ENCODE measurements at places on chromosomes 7 and 10.

GRCh38 chr10:72088889-72089575, 681 bp upstream of the SPOCK2 start:
- no peak for DNase-seq

DNA sequence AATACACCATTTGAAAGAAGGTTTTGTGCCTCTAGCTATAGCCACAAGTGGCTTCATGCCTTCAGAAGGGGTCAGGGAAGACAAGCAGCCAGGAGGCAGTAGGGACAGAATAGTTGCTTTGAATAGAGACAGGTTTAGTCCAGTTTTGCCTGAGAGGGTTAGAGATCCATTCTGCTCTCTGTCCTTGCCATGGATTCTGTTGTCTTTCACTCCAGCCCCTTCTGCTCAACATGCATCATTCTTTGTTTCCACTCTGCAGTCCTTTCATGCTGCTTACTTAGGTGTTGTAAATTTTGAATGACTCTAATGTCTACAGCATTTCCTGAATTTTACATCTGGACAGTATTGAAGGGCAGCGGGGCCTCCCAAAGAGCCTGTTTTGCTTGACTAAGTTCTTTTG, 60.3 kb downstream of the CNTNAP2 start:
- DNase-seq, result no peak

DNA sequence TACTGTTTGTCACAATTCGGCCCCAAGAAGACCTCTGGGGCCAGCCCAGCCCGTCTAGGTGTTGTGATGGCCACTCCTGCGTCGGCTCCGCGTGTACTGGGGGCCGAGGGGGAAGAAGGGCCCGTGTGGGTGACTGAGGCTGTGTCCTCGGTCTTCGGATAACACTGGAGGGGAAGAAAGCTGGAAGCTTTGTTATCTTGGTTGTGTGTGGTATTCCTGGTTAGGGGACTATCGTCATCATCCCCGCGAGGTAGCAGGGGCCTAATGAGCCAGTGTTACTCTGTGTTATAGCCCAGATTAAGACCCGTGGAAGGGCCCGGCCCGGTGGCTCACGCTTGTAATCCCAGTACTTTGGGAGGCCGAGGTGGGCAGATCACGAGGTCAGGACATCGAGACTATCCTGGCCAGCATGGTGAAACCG, 854 bp downstream of the MTG1 start:
- DNase-seq, result no peak

GRCh38 chr10:90740265-90740664, 117.6 kb downstream of the HTR7 start:
- no peak for DNase-seq

- peak; percentile 0 for DNase-seq
Measured at GRCh38 chr7:34242391-34242790, 337.1 kb downstream of the BMPER start.

GRCh38 chr10:33793793-33794192, 459.3 kb upstream of the NRP1 start:
- DNase-seq, result no peak

- no peak for DNase-seq
Measured at GRCh38 chr10:116831790-116832189, 17.5 kb upstream of the ENO4 start.

GRCh38 chr7:36003343-36003742, 149.7 kb upstream of the EEPD1 start:
- no peak for DNase-seq

GRCh38 chr7:101362334-101363195, at the start of gene COL26A1:
COL26A1 (plus strand) TSS chr7:101362875; CDS start chr7:101363033, 158 bp downstream.
- DNase-seq, result no peak

DNA sequence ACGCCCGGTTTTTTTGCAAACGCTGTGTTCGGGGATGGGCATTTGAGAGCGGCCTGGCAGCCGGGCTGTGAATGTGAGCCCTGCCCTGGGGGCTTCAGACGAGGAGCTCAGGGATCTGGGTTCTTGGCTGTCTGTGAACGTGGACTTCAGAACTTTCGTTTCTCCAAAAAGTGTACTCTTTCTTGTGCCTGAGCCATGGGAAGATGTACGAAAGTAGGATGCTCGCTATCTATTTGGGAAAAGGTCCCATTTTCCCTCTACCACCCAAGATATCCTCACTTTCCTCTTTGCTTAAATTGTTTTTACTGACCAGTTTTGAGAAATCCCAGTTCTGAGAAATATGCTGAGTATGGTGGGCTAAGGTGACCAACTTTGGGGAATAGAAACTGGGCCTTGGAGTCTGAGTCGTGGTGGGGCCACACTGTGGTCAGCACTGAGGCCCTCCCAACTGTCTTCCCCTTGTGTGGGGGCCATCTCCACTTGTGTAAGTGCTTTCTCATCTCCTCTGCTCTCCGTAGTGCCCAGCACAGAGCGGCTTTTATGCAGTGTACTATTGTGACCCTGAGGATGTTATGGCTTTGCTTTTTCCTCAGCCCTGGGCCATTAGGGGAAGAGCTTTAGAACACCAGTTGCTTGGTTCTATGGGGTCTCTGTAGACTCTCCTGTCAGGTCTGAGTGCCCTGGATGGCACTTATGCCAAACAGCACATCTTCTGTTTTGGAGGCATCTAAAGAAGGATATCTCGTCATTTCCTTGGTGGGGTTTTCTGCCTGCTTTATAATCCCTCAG, 918 bp downstream of the DBNL start:
- DNase-seq, result no peak

- no peak for DNase-seq
Measured at GRCh38 chr7:132614428-132615318, 38.4 kb upstream of the PLXNA4 start.

GRCh38 chr10:103445767-103446567, 6.2 kb downstream of the CALHM2 start:
- DNase-seq, result peak; percentile 70

DNA sequence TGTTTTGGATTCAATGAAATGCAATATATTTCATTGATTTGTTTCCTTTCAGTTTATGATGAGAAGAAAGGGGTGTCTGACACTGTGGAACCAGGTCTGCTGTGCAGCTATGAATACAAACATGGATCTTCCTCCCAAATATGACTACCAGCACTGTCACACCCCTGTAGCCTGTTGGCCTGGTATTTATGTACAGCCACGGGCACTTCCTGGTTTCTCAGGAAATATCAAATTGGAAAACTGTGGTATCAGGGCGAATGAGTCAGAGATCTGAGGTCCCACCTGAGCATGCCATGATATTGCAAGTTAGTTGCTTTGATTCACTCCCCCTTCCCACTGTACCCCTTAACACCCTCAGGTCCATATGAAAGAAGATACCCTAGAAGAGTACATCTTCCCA, 87.8 kb downstream of the DNMBP start:
- no peak for DNase-seq

DNA sequence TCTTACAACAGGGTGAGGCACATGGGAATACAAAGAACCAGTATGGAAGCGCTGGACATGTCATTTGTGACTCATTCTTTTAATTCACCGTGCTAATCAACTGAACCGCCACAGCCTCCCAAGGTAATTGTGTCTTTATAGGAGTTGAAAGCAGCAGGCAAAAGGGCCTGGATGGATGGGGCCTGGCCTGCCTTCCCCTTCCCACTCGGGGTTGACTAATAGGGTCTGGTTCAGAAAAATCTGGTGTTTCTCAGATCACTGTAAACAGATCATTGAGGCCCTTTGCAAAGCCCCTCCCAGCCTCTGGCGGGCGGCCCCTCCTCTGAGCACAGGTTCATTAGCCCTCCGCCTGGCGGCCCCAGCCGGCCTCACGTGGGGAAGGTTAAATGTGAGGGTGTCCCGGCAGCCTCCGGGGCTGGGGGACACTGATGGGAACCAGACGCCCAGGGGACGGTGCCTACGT, 100.8 kb downstream of the EBF3 start:
- no peak for DNase-seq

GRCh38 chr7:961546-962400, 7.3 kb upstream of the ADAP1 start:
- no peak for DNase-seq

DNA sequence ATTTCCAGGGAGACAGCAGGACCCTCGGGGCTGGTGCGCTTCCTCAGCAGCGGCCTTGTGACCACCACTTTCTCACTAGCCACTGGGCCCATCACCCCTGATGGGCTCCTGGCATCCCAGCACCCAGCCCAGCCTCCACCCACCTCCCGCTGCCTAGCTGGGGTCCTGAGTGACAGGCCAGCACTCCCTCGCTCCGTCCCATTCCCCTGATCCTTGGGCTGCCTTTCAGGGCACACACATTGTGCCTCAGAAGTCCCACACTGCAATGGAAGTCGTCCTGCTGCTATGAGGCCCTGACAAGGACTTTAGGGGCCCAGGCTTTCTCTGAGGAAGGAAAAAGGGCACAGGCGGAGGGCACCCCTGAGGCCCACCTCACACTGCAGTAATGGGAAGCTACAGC, 12.4 kb downstream of the CAMK2B start:
- no peak for DNase-seq

- DNase-seq, result no peak
Measured at GRCh38 chr10:15863733-15864132, 3.4 kb upstream of the MINDY3 start.

- DNase-seq, result peak; percentile 59
Measured at GRCh38 chr7:131774419-131775220, 218.2 kb upstream of the PODXL start.

DNA sequence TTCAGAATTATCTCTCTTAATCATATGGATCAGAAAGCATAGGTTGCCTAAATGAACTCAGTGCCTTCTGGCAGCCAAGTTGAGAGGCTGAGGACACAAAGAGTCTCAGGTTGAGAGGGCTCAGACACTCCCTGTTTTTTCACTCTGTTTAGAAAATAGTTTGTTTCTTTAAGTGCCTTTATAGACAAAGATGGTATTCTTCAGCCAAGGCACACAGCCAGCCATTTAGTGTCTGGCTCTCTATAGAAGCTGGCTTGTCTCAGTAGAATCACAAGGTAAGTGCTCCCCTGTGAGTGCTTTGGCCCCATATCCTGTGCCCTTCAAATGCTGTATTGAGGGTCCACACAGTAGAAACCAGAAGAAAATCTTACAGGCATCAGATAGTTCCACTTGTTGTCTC, 3.6 kb downstream of the GPR158 start:
- no peak for DNase-seq

DNA sequence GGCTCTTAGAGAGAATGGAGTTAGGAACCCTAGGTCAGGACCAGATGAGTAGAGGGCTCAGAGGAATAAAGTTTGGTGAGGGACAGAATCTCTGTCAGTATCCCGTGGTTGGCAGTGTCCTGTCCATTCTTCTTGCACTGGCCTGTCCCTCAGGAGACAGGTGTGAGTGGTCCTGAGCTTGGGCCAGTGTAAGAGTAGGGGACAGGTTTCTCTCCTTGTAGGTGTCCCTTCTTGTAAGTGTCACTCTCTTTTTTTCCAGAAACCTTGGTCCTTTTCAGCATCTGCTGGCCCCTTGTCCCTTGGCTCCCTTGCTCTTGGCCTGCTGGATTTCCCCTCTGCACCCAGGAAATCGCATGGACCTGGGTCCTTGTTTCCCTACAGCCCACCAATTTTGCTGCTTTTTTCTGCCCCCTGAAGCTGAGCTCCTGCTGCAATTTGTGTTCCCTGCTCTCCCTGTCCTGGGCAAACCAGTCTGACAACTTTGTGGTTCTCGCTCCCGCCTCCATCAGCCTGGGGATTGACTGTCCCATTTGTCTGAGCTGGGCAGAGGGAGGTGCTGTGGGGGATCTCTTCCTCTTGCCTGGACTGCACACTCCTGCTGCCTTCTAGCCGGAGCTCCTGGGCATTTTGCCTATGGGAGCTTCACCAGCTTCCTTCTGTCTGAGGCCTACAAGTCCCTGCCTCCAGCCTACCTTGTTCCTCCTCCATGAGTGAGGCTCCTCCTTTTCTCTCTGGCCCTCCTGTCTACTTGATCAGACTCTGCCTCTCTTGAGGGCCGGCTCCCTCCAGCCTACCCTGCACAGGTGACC, 6.5 kb downstream of the TSPAN14 start:
- peak; percentile 85 for DNase-seq

GRCh38 chr10:111082102-111082975, 5.5 kb downstream of the ADRA2A start:
- DNase-seq, result no peak

- no peak for DNase-seq
Measured at GRCh38 chr7:153948060-153948459, 104.1 kb upstream of the DPP6 start.

GRCh38 chr7:14023838-14024237, 34.4 kb upstream of the ETV1 start:
- DNase-seq, result peak; percentile 82

DNA sequence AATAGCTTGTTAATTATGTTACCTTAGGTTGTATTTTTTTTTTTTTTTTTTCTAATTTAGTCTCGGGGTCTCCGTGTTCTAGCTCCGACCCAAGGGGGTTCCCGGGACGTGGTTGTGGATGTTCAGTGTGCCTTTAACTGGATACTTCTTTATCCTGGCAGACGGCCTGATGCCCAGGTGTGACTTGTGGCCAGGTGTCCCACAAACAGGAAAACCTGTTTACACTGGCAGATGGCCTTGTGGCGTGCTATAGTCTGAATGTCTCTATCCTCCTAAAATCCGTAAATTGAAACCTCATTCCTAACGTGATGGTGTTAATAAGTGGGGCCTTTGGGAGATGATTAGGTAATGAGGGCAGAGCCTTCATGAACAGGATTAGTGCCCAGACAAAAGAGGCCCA, 546.4 kb upstream of the C7orf33 start:
- DNase-seq, result no peak

GRCh38 chr7:21944616-21945453, 864 bp downstream of the CDCA7L start:
- DNase-seq, result peak; percentile 61

DNA sequence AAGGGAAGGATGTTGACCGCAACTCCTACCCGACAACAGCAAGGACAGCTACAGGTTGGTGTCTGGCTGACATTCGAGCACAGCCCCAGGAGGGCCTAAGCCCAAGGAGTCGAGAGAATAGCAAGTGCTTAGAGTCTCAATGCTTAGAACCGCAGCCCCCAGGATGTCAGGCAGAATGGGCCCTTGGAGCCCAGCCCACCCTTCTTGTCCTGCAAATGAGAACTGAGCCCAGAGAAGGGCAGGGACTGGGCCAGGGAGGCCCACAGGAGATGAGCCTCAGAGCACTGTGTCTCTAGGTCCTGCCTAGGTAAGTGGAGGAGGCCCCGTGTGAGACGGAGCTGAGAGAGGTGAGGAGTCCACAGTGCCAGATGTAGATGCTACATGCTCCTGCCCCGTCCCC, 173.3 kb upstream of the ZMIZ1 start:
- no peak for DNase-seq

DNA sequence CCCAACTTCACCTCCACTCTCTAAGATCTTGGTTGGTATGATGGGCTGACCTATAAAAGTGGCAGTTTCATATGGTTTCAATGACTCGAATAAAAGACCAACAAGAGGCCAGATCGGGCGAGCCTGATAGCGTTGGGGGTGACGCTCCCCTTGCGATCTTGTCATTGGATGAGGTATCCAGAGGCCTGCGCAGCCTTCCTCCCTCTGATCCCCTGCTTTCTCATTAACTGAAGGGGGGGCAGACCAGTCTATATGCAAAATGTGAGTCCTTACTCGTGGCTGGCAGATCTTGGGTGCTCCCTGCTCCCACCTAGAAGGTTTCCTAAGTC, 937 bp upstream of the COBL start:
- DNase-seq, result no peak

GRCh38 chr7:90760892-90761291, 164.8 kb downstream of the CDK14 start:
- no peak for DNase-seq

GRCh38 chr10:14606633-14607032, 168.1 kb downstream of the FAM107B start:
- no peak for DNase-seq

- peak; percentile 91 for DNase-seq
Measured at GRCh38 chr7:151115836-151116418, 29.7 kb downstream of the AGAP3 start.

GRCh38 chr7:81574723-81575326, 195.0 kb downstream of the HGF start:
- peak; percentile 83 for DNase-seq

GRCh38 chr10:61408105-61408504, 45.1 kb downstream of the TMEM26 start:
- no peak for DNase-seq

Measured in NCI-H226 (cell line).